OCI-M1 (cell line): ENCODE measurements at places on chromosomes 2 and 18.

- DNase-seq, result no peak
Measured at GRCh38 chr18:21786526-21786925, 45.9 kb downstream of the MIB1 start.

DNA sequence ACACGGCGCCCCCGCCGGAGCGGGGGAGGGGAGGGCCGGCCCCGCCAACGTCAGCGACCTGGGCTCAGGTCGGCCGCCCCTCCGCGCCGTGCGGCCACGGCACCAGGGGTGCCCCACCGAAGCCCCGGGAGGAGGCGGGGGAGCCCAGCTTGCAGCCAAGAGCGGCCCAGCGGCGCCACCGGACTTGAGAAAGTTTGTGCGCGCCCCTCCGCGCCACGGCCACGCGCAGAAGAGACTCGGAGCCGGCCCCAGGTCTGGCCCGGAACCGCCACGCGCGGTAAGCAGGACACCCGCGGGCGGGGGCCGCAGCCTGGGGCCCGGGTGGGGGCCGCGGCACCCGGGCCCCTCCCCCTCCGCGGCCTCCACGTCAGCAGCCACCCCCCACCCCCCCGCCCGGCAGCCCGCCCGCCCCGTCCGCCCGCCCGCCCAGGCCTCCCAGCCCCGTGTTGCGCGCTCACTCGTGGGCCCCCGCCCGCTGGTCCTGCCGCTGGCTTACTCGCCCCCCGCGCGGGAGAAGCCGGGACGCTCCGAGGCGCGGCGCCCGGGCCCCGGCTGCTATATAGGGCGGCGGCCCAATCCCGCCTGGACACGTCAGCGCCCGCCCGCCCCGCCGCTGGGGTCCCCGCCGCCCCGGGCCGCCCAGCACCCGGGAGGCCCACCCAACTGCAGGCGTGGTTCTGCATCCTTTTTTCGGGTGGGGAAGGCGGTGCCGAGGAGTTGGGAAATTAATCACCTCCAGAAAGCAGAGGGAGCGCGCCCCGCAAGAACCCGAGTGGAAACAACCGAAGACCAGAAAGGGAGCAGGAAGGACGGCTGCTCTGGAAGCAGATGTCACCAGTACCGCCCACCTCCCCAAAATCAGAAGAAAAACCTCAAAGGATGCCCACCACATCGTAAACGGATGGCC is 42.9 kb downstream of the HDLBP start:
- DNase-seq, result peak; percentile 56

DNA sequence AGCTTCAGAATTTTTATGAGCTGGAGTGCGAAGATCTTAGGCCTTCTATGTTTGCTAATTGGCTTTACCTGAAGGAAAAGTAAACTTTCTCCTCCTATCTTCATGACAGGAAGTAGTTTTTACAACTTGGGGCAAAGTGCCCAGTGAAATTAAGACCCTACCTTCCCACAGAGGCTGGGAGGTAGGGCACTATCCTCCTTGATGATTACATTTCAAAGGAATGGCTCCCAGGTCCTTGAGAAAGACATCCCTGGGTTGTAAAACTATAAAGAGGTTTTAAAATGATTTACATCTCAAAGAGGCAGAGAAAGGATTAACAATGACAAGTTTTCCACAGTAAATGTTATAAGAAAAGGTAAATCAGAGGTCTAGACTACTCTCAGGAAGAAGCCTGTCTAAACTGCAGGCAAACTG is 155.8 kb downstream of the CDH7 start:
- DNase-seq, result no peak

GRCh38 chr2:162072181-162072702 is 1.8 kb downstream of the DPP4 start:
- DNase-seq, result peak; percentile 23

GRCh38 chr2:63737081-63737751 is 104.5 kb upstream of the UGP2 start:
- DNase-seq, result no peak

DNA sequence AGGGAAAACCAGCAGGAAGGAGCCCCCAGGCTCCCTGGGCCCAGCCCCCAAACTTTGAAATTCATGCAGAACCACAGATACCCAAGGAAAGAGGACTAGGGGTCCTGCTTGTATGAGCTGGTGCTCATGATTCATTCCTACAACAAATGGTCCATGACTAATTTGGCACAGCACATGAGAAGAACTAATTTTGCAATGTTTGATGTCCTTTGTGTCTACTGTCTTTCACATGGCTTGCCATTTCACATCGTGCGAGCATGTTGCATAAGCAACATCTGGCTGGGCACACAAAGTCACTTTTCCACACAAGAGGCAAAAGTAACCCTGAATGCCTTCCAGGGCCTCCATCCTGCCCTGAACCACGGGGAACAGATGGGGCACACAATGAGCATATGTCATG is 149.6 kb upstream of the APCDD1 start:
- no peak for DNase-seq

DNA sequence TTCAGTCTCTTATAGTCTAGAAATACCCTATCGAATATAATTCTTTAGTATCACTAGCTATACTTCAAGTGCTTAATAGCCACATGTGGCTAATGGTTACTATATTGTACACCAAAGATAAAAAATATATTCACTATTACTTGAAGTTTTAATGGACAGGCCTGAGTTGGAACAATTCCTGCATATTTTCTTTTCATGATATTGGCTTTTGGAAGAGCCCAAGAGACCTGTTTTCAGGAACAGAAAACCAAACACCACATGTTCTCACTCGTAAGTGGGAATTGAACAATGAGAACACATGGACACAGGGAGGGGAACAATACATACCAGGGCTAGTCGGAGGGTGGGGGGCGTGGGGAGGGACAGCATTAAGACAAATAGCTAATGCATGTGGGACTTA is 334.4 kb upstream of the TRIB2 start:
- DNase-seq, result no peak

GRCh38 chr2:85053802-85054201 is 79.4 kb upstream of the TCF7L1 start:
- no peak for DNase-seq

- no peak for DNase-seq
Measured at GRCh38 chr2:99810225-99810624, 320.4 kb upstream of the REV1 start.

- no peak for DNase-seq
Measured at GRCh38 chr2:17483496-17483895, 34.7 kb downstream of the RAD51AP2 start.

DNA sequence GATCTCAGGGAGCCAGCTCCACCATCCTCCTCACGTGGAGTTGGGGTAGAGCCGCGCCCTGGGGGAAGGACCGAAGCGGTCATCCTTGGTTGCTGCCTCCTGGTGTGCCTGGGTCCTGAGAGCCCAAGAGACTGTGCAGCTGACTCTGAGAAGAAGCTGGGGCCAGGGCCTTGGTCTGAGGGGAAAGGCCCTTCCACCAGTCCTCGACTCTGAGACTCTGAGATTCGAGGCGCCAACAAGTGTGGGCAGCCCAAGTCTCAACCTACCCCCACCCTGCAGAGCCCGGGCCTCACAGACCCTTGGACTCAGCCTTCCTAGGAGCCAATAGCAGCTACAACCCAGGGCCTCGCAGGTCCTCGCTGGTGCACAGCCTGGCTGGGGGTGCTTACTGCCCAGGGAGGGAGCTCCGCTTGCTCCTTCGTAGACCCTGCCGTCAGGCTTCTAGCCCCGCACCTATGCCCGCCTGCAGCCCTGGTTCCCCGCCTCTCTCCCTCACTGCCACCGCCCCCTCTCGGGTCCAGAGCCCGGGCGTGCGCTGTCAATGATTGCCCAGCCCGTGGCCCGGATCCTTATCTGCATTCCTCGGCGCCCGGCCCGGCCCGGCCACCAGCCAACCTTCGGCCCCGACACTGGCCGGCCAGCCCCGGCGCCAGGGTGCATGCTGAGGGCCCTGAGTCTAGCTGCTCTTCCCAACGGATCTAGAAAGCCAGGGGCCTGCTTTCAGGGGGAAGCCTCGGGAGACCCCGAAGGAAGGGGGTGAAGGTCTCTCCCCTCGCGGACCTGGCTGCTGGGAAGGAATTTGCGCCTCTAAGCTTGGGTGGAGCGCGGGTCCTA is 2.0 kb downstream of the IHH start:
- DNase-seq, result peak; percentile 28

DNA sequence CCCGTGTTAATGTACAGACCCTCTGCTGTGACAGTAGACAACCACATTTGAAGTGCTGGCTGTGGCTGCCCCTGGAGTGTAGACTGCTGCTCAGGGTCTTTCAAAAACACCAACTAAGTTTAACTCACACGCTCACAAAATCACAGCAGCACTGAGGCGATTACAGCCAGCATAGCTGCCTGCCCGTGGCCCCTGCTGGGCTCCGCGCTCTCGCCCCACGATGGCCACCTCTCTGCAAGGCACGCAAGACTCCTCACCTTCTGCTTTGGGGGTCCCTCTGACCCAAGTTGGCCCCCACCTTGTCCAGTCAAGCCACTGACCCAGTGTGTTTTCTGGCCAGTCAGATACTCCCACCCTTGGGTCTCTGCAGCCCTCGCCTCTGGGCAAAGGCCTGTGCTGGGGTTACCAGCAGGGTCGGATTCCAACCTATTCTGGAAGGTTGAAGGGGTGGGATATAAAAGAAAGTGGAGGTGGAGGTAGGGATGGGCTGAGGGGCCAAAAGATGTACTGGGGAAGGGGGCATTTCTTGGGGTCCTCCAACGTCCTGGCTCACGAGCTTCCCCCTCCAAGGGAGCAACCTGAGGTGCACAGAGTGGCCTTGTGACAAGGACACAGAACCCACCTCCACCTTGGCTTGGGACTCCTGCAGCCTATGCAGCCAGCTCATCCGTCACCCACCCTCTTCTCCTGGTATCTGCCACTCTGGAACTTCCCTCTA is 2.9 kb upstream of the B3GNT7 start:
- no peak for DNase-seq
